ENCODE measurements at places on chromosomes 1 and 21.
A peak's percentile ranks its signal among the peaks of the same experiment; 100 is the strongest.

- DNase-seq: peak; percentile 70
These were observed 2.0 kb upstream of the PERM1 start for GRCh38 chr1:983798-984475.

GRCh38 chr1:150720098-150720497 lies 597 bp downstream of the HORMAD1 start:
- DNase-seq: no peak

- DNase-seq: no peak
These were observed 596 bp upstream of the TCEA3 start for GRCh38 chr1:23425193-23425494.

- no peak for DNase-seq
These were observed 5.9 kb upstream of the CAMK2N1 start for GRCh38 chr1:20491866-20492265.

DNA sequence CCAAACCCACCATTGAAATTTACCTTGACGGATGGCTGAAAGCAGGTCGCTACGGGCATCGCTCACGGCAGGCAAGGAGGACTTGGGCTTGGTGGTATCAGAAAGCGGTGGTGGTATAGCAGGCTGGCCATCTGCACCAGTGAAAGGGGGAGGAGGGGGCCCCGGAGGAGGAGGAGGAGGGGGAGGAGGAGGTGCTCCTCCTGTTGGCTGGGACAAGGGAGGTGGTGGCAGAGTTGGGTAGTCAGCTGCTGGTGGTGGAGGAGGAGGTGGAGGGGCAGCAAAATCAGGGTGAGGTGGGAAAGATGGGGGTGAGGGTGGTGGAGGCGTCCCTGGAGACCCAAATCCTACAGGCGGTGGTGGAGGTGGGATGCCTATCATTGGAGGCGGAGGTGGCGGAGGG lies 17.2 kb downstream of the GPR3 start:
- DNase-seq: no peak

- no peak for DNase-seq
These were observed 86.4 kb upstream of the ARHGEF16 start for GRCh38 chr1:3368059-3368458.

DNA sequence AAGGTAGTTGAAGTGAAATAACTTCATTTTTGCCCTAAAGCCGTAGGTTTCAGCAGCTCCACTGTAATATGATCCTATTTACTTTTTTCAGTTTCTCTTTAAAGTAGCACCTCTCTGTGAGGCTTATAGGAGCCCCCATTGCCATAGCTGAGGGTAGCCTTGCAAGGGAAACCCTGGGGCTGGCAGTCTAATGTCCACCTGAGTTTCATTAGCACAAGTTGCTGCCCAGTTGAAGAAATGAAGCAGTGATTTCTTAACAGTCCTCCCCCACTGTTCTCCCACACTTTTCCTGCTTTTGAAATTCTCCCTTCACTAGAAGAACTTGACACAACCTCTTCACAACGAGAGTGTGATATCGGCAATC lies 1.5 kb downstream of the HMCN1 start:
- DNase-seq: no peak

GRCh38 chr1:115593365-115594259 lies 48.2 kb upstream of the VANGL1 start:
- DNase-seq: no peak

DNA sequence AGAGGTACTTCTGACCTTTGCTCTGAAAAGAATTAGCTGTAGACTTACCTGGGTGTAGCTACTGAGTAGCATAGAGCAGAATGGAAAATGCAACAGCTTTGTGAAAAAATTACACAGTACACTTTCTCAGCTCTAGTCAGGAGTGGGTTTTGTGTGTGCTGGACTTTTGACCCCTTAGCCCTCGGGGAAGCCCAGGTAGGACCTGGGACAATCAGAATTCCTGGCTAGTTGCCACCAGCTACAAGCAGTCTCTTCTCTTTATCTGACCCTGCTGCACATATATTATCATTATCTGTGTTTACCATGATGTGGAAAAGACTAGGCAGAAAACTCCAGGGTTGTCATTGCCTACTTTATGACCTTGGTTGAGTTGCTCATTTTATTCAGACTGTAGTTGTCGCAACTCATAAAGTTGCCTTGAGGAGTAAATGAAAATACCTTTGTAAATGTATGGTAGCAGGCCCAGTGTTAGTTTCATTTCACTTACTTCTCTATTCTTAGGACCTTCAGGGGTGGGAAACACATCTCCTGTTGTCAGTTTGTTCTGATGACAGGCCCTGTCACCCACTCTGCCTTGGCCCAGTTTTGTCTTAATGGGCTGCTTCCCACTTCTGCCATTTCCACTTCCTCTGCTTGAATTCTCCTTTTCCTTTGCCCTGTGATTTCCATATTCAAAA lies 5.4 kb downstream of the NEK7 start:
- no peak for DNase-seq

DNA sequence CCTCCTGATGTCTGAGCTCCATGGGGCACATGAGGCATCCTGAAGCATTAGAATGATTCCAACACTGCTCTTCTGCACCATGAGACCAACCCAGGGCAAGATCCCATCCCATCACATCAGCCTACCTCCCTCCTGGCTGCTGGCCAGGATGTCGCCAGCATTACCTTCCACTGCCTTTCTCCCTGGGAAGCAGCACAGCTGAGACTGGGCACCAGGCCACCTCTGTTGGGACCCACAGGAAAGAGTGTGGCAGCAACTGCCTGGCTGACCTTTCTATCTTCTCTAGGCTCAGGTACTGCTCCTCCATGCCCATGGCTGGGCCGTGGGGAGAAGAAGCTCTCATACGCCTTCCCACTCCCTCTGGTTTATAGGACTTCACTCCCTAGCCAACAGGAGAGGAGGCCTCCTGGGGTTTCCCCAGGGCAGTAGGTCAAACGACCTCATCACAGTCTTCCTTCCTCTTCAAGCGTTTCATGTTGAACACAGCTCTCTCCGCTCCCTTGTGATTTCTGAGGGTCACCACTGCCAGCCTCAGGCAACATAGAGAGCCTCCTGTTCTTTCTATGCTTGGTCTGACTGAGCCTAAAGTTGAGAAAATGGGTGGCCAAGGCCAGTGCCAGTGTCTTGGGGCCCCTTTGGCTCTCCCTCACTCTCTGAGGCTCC lies 11.1 kb upstream of the RASSF5 start:
- DNase-seq: no peak

GRCh38 chr1:45403298-45403697 lies 63.1 kb upstream of the MUTYH start:
- DNase-seq: no peak

GRCh38 chr1:225888289-225888897 lies 553 bp downstream of the LEFTY1 start:
- no peak for DNase-seq

DNA sequence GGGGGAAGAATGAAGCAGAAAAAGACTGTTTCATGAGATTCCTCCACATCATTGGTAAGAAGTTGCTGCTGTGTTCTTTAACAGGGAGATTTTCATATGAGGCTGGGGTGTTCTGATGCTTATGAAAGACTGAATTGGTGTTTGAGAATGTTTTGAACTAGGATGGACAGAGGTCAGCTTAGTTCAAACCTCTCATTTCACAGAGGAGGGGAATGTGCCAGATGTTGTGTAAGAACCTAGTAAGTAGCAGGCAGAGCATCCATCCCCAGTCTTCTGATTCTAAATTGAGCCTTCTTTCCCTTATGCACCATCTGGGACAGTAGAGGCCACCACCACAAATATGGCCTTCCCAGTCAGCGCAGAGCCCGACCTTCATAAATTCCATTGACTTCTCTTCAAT lies 43.7 kb downstream of the SAMD13 start:
- DNase-seq: no peak

- DNase-seq: no peak
These were observed 94.7 kb upstream of the ERRFI1 start for GRCh38 chr1:8120693-8121260.

Measured in neural crest cell (in vitro differentiated cells).